ENCODE measurements at places on chromosomes 16 and 17.
A peak's percentile ranks its signal among the peaks of the same experiment; 100 is the strongest.

GRCh38 chr16:83830769-83831455 is 23.1 kb downstream of the HSBP1 start:
- DNase-seq, result no peak

- DNase-seq, result no peak
Measured at GRCh38 chr16:57042157-57043111, 49.9 kb upstream of the CPNE2 start.

DNA sequence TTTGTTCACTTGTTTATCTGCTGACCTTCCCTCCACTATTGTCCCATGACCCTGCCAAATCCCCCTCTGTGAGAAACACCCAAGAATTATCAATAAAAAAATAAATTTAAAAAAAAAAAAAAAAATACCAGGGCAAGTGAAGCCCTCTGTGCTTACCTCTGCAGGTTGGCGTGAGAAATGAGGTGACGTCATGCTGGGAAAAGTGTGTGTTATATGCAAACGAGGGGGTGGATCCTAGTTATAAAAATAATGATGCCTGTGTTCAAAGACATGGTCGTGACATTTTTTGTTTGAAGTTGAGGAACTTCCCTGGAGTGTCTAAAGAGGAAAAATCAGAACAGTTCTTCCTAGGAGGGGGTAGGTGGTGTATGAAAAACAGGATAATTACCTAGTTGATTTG is 20.2 kb downstream of the TMC7 start:
- no peak for DNase-seq

DNA sequence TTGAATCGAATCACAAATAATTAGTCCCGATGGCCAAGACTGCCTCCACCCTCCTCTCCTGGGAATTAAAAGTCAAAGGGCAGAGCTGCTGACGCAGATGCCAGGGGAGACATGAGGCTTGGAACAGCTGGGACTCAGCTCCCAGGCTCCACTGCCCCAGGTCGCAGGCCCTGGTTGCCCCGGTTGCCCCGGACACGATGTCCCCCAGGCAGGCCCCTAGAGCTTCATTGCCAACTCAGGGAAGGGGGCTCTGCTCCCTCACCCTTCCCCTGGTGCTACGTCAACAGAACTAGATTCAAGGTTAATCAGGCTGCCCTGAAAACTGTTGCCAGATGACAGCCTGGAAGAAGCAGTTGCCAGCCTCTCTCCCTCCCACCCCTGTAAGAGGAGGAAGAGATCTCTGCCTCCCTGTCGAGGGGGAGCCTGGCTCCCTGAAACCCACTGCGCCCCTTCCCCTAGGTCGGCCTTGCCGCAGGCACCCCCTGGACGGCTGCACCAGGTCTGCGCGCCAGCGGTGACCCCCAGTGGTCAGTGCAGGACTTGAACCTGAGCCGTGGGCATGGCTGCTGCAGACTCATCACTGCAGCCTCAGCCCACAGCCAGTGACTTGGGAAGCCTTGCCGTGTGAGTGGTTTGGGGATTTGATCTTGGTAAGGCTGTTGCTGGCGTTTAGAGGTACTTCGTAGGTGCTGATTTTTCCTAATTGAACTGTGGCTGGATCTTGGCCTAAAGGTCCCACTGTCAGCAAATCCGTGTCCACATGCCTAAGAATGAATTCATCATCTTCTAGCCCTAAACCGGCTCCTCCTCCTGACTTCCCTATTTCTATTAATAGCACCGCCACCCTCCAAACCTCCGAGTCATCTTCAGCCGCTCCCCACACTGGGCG is 84.1 kb upstream of the TOB1 start:
- peak; percentile 54 for DNase-seq

GRCh38 chr17:65559804-65560627 is 1.4 kb downstream of the AXIN2 start:
- DNase-seq, result peak; percentile 52

GRCh38 chr16:65004570-65004969 is 117.3 kb downstream of the CDH11 start:
- DNase-seq, result no peak

- DNase-seq, result no peak
Measured at GRCh38 chr17:61482467-61482866, 30.2 kb downstream of the TBX4 start.
